ENCODE measurements at places on chromosomes 4 and X.

GRCh38 chr4:78644744-78645330, 93.3 kb downstream of the ANXA3 start:
- peak; percentile 56 for DNase-seq

DNA sequence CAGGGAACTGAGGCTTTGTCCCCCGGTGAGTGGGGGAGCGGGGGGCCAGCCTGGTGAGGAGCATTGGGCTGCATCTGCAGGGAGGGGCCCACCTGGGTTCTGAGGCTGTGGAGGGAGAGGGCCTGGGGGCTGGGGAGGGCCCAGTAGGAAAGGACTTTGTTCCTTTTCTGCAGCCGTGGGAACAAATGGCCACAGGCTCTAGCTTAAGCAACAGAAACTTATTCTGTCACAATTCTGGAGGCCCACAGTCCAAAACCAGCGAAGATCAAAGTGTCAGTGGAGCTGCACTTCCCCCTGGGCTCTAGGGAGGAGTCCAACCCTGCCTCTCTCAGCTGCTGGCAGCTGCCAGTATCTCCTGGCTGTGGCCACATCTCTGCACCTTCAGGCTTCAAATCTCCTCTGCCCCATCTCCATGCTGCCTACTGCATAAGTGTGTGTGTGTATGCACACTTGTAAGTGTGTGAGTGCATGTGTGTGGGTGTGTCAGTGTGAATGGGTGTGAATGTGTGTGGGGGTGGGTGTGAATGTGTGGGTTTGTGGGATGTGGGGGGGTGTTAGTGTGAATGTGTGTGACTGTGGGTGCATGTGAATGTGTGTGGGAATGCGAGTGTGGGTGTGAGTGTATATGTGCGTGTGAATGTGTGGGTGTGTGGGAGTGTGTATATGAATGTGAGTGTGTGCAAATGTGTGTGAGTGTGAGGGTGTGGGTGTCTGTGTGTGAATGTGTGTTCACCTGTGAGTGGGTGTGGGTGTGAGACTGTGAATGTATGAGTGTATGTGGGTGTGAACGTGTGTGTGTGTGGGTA, 204.5 kb upstream of the PSAPL1 start:
- DNase-seq, result no peak

DNA sequence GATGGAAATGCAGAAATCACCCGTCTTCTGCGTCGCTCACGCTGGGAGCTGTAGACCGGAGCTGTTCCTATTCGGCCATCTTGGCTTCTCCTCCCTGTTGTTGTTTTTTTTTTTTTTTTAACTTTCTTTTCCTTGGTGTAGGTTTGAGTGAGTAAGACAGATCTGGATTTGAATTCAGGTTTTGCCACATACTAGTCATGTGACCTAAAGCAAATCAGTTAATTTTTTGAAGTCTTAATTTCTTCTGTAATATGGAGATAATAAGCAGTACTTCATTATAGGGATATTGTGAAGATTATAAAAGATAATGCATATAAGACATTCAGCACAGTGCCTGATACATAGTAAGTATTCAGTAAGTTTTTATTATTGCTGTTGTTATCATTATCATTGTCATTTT, 41.5 kb upstream of the BRS3 start:
- no peak for DNase-seq

DNA sequence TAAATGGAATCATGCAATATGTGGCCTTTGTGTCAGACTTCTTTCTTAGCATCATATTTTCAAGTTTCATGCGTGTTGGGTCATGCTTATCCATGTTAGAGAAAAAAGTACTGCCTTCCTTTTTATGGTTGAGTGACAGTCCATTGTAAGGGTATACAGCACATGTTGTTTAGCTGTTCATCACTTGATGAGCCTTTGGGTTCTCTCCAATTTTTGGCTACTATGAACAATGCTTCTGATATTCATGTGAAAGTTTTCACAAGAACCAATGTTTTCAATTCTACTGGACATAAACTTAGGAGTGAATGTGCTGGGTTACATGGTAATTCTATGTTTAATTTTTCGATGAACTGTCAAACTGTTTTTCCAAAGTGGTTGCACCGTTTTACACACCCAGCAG, 28.1 kb upstream of the LNX1 start:
- DNase-seq, result no peak

DNA sequence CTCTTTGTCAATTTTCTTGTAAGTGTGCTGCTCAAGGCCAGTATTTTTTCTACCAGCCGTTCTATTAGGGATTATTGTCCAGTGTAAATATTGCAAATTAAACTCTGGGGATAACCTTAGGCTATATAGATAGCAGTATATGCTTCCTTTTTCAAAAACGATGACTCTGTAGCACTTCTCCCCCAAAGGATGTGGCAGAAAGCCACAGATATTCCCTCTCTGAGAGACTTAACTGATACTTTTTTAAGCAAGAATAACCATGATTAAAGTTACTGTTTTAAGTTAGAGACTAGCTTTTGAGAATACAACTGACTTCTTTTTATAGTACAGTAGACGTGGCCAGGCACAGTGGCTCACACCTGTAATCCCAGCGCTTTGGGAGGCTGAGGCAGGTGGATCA, 130.0 kb downstream of the FHIP1A start:
- DNase-seq, result no peak

GRCh38 chrX:130829526-130830515, 73.2 kb downstream of the ENOX2 start:
- no peak for DNase-seq

GRCh38 chrX:123962006-123962467, 531 bp downstream of the STAG2 start:
- DNase-seq, result no peak

- DNase-seq, result no peak
Observed at GRCh38 chr4:17780501-17781299, 721 bp downstream of the FAM184B start.

- no peak for DNase-seq
Observed at GRCh38 chrX:40617566-40617965, 5.7 kb upstream of the MPC1L start.

- DNase-seq, result no peak
Observed at GRCh38 chr4:13627178-13627605, 333 bp downstream of the BOD1L1 start.

DNA sequence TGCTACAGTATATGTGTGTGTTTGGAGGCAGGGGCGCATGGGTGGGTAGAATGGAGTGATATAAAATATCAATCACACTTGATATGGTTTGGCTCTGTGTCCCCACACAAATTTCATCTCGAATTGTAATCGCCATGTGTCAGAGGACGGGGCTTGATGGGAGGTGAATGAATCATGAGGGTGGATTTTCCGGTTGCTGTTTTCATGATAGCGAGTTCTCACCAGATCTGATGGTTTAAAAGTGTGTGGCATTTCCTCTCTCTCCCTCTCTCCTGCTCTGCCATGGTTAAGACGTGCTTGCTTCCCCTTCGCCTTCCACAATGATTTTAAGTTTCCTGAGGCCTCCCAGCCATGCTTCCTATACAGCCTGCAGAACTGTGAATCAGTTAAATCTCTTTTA, 14.8 kb downstream of the SOWAHB start:
- no peak for DNase-seq

- no peak for DNase-seq
Observed at GRCh38 chrX:19440713-19441112, 74.6 kb downstream of the MAP3K15 start.

DNA sequence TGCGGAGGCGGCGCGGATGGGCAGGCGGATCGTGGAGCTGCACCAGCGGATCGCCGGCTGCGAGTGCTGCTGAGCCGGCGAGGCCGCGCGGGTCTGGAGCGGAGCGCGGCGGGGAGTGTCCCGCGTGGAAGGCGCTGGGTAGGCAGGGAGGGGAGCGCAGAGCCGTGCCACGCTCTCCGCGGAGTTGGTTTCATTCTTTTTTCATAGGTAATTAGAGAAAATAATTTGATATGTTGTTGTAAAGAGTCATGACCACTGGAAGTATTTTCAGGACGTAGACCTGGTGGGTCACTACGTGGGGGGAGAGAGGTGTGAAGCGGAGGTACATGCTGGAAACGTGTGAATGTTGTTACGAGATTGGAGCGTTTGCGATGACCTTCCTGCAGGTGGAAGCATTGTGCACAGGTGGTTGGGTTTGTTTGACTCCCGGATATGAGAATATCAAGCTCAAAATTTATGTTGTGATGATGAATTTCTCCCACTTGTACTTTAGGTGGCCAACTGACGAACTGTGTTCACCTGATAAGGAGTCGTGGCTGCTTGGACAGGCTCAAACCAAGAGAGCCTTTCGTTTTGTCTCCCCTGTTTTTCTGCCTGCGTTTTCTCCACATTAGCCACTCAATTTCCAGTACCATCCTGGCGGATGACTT, 19.1 kb upstream of the S100P start:
- no peak for DNase-seq

DNA sequence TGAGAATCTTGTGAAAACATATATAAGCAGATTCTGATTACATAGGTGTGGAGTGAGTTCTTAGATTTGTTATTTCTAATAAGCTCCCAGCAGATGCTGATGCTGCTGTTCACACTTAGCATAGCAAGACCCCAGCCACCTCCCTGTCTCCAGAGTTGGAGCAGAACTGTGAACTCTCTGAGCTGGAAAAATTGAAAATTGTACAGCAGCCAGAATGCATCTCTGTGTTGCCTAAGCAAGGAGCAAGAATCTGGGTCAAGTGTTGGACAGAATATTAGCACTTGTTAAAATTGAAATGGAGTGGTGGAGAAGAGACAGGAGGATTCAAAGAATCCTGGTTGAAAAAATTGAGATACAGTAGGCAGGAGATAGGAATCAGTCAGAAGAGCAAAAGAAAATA, 146.6 kb upstream of the FAM47C start:
- DNase-seq, result no peak

DNA sequence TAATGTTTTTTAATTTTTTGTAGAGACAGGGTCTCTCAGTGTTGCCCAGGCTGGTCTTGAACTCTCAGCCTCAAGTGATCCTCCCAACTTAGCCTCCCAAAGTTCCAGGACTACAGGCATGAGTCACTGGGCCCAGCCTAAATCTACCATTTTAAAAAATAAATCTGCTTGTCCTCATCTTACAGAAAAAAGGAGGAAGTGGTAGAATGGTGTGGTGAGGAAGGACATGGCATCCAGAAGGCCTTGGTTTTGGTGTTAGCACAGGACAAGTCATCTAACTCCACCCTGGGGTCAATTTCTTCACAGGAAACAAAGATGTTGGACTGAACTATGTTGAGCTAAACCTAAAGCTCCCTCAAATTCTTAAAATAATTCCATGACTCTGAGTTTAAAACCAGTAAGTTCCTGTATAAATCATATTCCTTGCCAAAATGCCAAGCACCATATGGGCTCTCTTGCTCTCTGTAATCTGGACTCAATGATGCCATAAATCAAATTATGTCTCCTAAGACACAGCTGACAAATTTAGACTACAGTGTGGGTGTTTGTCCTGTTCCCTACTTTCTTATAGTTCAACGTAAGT, 253.9 kb upstream of the NOCT start:
- DNase-seq, result no peak

GRCh38 chr4:46417848-46418247, 27.9 kb upstream of the GABRA2 start:
- DNase-seq, result no peak

DNA sequence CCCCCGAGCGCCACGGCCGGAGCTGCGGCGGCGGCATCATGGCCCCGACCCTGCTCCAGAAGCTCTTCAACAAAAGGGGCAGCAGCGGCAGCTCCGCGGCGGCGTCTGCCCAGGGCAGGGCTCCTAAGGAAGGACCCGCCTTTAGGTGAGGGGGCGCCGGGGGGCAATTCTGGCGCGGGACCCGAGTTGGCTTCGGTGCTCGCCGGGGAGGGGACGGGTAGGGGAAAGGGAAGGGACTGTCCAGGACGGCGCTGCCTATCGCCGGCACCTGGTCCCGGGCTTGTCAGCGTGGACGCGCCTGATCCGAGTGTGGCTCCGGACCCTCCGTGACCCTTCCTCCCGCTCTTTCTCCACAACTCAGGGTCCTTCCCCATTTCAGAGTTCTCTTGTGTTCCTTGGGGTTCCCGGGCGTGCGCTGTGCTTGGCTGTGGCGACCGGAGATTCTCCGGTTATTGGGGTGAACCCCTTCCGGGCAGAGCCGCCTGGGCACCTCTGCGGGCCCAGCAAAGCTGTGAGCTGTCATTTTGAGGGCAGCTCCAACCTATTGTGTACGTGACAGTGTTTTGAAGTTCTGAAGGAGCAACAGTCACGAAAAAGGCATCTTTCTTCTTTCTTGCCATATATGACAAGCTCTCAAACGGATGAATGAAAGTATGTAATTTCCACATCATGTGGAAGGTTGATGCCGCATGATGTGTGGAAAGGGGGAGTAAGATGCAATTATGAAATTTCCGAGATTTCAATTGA, 522 bp downstream of the FNIP2 start:
- DNase-seq, result no peak

- DNase-seq, result no peak
Observed at GRCh38 chr4:41745292-41746024, 3.1 kb downstream of the PHOX2B start.

- DNase-seq, result no peak
Observed at GRCh38 chr4:116328261-116328860, 757.0 kb downstream of the TRAM1L1 start.

DNA sequence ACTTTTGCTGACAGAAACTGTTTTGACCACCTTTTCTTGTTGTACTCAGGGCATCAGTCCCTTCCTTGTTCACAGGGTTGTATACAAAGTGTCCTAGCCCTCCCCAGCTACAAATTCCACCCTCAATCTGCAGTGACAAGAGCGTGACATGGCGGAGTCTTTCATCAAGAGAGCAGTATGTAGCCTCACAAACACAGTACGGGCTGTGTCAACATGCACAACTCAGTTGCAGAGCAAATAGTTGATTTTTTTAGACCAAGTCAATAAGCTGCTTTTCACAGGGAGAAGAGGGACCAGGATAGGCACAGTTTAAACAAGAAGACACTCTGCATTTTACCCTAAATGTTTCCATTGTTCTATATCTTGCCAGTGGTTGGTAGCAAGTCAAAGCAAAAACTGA, 8.6 kb upstream of the HS6ST2 start:
- no peak for DNase-seq

DNA sequence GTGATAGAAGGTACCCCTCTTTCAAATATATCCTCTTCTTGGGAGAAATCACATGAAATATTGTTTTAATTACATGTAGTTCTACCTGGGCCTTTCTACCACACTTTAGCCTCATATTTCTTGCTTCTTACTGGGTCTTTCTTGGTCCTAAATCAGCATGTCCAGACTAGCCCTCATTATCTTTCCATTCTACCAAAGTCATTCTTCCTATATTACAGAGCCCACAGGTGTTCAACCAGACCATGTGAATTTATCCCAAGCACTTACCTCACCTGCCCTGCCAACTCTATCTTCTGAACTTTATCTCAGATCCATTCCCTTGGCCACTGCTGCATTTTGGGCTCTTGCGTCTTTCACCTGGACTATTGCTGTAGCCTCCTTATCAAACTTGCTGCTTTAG, 11.8 kb upstream of the SOWAHB start:
- no peak for DNase-seq

DNA sequence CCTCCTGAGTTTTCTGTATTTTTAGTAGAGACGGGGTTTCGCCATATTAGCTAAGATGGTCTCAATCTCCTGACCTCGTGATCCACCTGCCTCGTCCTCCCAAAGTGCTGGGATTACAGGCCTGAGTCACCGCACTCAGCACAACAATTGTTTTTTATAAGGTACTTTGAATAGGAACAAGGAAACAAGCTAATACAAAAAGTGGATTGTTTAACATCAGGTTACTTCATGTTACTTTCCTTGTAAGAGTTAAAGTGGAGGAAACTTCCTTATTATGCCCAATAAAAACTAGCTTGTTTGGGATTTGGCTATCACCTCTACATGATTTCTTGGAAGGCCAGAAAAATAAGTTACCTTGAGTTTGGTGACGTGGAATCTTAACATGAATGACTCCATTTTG, 698.7 kb downstream of the CCSER1 start:
- DNase-seq, result no peak

- no peak for DNase-seq
Observed at GRCh38 chr4:74456849-74457395, 12.0 kb downstream of the AREG start.

GRCh38 chr4:108029731-108030130, 40.0 kb downstream of the HADH start:
- no peak for DNase-seq
